ENCODE measurements at places on chromosomes 7 and 10.

- DNase-seq, result no peak
Observed at GRCh38 chr10:82150123-82150900, 275.3 kb downstream of the NRG3 start.

DNA sequence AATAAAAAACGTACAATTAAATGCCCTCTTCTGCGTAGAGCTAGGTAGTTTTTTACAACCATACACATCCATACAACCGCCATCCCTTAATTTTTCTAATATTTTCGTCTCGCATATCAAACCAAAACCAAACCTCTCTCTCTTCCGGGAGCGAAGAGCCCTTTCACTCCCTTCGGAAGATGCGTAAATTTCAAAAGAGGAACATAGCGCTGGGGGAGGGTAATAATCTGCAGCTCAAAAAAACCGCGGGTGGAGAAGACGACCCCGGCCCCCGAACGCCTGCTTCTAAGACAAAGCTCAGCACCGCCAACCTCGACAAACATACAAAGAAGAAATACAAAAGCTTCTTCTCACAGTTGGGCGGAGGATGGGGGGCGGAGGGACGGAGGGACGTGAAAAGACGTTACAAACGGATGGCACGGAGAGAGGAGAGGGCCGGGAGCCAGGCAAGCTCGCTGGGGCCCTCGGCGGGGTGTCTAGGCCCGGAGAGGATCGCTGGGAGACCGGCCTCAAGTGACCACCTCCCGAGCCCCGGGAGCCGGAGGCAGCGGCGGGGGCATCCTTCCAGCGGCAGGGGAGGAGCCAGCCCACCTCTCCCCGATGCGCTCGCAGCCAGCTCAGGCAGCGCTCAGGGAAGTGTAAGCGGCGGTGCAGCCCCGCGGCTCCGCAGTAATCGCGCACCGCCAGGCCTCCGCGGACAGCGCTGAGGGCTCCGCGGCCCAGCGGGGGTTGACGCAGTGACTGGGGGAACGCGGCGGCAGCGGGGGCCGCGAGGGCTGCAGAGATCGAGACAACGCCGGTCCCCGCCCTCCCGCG lies 851 bp downstream of the MKRN1 start:
- peak; percentile 10 for DNase-seq

GRCh38 chr10:79356104-79356503 lies 8.8 kb downstream of the PPIF start:
- no peak for DNase-seq

GRCh38 chr10:80537086-80537735 lies 491 bp upstream of the SH2D4B start:
- no peak for DNase-seq

DNA sequence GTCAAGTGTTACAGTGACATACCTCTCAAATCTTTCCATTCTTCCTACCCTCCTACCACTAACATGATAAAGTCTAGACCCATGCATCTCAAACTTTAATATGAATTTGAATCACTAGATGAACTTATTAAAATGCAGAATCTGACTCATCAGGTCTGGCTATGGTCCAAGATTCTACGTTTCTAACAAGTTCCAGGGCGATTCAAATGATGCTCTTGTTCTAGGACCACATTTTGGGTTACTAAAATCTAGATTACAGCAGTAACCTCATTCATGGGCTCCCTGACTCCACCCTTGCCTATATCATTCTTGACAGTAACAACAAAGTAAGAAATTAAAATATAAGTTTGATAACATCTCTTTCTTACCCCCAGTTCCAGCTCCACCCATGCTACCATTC lies 124.8 kb upstream of the LSM8 start:
- no peak for DNase-seq

DNA sequence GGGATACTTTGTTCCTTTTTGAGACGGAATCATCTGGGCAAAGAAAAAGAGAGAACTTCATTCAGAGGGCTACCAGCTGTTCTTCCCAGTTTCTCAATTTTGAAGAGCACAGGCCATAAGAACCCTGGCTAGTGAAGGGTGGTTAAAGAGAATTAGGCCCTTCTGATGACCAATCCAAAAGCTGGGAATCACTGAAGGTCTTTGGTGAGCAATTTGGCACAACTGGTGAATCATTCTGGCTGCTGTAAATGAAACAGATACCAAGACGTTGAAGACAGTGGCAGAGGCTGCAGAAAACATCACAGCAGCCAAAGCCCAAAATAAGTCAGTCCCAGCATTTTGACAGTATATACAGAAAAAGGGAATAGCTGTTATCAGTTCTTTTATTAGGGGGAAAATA lies 5.1 kb downstream of the RAPGEF5 start:
- DNase-seq, result no peak

GRCh38 chr7:132509643-132510042 lies 66.6 kb downstream of the PLXNA4 start:
- DNase-seq, result no peak

GRCh38 chr7:136230210-136230609 lies 253.1 kb upstream of the MTPN start:
- no peak for DNase-seq

- DNase-seq, result no peak
Observed at GRCh38 chr10:23293145-23293724, 51.4 kb downstream of the C10orf67 start.

GRCh38 chr7:10022957-10023356 lies 950.7 kb upstream of the PHF14 start:
- no peak for DNase-seq

- DNase-seq, result no peak
Observed at GRCh38 chr7:68470836-68471435, 1127.3 kb upstream of the AUTS2 start.

- no peak for DNase-seq
Observed at GRCh38 chr10:63720676-63721075, 199.5 kb downstream of the REEP3 start.

- DNase-seq, result no peak
Observed at GRCh38 chr7:115099906-115100305, 178.0 kb downstream of the MDFIC start.

DNA sequence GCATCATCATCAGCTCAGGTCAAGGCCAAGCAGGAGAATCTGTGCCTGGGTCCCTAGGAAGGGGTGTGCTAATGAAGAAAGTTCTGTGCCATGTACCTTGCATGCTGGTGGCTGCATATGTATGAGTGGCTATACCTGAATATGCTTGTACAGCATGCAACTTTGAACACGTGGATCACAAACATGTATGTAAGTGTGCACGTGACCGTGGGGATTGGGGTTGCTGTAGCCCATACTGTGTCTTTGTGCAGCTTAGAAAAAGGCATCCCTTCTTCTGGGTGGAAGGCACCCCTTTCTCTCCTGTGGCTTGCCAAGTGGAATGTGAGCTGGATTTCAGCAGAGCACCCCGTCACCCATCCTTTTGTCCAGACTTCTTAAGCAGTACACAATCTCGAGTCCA lies 13.8 kb downstream of the EMX2 start:
- no peak for DNase-seq

DNA sequence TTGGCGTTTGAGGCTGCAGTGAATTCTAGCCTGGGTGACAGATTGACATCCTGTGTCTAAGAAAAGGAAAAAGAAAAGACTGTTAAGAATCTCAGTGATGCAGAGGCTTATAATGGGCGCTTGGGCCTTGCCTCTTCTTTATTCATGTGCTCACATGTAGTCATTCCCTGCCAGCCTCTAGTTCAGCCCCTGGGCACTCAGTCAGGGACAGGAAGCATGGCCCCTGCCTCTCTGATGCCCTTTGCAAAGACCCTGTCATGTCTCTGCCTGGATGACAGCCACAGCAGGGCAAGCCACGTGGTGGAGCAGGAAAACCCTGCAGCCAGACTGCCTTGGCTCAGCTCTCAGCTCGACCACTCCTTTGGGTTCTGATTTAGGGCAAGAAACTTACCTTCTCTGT lies 368.9 kb downstream of the RPS24 start:
- DNase-seq, result no peak

GRCh38 chr10:35341521-35341920 lies 5.2 kb downstream of the CCNY start:
- DNase-seq, result no peak

GRCh38 chr7:10875080-10875479 lies 98.6 kb upstream of the PHF14 start:
- no peak for DNase-seq
